ENCODE measurements at places on chromosomes 2 and 18.

DNA sequence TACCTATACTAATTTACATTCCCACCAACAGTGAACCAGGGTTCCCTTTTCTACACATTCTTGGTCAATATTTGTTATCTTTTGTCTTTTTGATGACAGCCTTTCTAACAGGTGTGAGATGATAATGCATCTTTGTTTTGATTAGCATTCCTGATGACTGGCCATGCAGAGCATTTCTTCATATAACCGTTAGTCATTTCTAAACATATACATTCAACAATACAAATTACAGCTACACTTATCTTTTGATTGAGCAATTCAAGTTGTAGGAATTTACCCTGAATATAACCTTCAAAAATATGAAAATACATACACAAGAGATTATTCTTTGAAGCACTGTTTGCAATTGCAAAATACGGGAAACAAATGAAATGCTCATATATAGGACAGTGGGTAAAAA is 94.9 kb downstream of the TMEM131 start:
- no peak for DNase-seq

DNA sequence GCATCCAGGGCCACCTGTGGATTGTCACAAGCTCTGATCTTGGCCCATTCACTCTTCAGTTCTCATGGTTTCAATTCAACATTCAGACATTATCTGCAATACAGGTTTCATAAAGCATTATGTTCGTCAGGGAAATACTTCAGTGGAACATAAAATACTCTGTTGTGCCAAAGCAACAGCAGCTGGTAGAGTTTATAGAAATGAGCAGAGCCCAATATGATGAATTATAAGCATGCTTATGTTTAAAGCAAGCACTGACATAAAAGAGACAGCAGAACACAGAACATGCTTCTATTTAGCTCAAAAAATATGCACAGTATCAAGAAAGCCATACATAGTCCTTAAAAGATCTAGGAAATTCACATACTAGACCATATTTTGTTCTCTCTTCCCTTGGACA is 71.3 kb downstream of the PDK1 start:
- DNase-seq = no peak

- no peak for DNase-seq
Measured at GRCh38 chr2:155161314-155161713, 462.8 kb downstream of the KCNJ3 start.

- no peak for DNase-seq
Measured at GRCh38 chr2:7024261-7024660, 107.0 kb downstream of the RNF144A start.

- no peak for DNase-seq
Measured at GRCh38 chr2:128600581-128601297, 282.1 kb upstream of the HS6ST1 start.

DNA sequence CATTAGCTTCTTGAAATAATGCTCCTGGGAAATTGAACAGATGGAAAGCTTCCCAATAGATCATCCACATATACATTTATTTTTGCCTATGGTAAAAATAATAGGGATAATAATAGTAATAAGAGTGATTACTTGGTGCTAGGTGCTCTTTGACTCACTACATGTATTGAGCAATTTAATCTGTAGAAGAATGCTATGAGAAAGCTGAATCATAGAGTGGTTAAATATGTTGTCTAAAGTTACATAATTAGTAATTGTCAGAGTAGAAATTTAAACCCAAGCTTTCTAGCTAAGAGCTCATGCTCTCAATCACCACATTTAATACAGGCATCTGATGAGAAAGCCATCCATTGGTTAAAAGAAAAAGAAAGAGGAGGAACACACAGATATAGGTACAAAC is 590.5 kb upstream of the SLC8A1 start:
- DNase-seq = no peak

- DNase-seq = peak; percentile 18
Measured at GRCh38 chr2:58449286-58450010, 208.3 kb upstream of the FANCL start.

GRCh38 chr18:55585065-55585919 is 2.7 kb downstream of the TCF4 start:
- no peak for DNase-seq

- no peak for DNase-seq
Measured at GRCh38 chr2:99880148-99880963, 262.0 kb downstream of the AFF3 start.

- no peak for DNase-seq
Measured at GRCh38 chr18:48036641-48037421, 106.4 kb upstream of the SMAD2 start.

GRCh38 chr2:226073496-226074160 is 674.1 kb downstream of the NYAP2 start:
- no peak for DNase-seq

GRCh38 chr2:148882051-148882450 is 7.0 kb downstream of the KIF5C start:
- no peak for DNase-seq

DNA sequence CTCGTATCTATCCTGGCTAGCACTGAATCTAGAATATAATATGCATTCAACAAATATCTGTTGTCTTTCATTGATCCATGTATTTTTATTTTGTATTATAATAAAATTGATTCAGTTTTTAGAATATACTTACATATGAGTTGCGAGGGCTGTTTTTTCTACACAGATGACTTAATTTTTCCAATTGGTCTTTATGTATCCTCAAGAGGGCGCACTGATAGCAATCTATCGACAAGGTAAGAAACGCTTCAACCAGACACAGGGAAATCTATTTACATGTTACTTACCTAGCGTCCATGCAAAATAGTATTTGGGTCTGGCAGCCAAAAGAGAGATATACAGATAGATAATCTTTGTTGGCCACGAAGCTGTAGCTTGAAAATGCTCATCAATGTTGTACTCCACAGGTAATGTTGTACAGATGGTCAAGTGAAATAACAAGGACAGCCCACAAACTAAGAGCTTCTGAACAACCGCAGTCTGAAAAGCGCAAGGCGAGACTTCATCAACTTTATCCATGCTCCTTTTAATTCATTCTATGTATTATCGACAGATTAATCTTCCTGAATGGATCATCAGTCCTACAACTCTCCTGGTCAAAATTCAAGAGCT is 35.5 kb upstream of the KIDINS220 start:
- DNase-seq = peak; percentile 58

DNA sequence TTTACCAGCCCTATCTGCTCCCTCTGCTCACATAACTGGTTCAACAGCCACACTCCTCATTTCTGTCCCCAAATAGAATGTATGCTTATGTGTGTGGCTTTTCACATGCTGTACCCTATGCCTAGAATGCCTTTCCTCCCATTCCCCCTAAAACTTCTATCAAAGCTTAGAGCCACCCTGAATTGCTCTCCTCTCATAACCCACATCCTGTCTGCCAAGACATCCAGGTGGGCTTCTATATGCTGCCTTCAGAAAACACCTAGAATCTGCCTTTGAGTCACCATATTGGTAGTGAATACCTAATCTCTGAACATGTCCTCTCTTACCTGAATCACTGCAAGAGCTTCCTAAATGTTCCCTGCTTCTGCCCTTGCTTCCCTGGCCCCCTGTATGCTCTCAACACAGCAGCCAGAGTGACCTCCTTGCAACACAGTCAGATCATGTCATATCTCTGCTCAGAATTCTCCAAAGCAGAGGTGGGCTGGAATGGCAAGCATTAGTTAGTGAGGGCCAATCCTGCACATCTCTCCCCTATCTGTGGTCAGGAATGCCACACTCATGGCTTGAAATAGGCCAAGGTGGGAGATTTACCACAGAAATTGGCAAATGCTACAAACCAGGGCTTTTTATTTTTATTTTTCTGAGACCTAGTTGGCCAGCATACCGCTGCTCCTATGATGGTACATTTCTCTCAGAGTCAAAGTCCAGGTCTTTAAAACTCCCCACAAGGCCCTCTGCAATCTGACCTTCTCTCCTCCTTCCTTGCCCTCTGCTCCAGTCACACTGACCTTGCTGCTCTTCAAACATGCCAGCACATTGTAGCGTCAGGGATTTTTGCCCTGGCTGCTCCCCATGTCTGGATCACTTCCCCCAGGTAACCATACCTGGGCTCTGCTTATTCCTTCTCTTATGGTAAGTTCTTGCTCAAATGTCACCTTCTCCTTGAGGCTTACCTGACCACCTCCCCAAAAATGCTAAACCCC is 111.8 kb upstream of the STON1 start:
- no peak for DNase-seq

DNA sequence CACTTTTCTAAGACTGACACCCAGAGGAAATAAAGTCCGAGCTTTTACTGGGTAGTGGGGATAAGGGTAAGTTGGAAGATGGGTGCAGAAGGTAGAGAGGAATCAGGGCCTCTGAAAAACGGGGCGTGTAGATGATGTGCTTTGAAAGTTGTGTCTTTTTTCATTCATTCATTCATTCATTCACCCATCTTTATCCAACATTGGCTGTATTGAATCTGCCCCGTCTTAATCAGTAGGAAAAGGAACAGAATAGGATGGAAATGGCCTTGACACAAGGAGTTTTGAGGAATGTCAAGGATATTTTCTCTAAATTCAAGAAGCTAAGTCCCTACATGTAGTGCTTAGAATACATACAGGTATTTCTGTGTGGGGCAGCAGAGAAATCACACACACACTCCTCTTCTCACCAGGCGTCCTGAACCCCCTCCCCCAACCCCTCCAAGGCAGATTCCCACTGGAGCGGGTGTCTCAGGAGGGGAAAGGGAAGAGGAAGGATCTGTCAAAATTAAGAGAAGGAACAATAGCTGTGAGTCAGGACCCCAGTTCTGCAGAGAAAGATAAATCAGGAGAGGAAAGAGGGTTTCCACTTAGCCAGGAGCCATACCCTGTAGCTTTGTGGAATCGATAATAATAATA is 13.9 kb downstream of the DYSF start:
- DNase-seq = no peak

DNA sequence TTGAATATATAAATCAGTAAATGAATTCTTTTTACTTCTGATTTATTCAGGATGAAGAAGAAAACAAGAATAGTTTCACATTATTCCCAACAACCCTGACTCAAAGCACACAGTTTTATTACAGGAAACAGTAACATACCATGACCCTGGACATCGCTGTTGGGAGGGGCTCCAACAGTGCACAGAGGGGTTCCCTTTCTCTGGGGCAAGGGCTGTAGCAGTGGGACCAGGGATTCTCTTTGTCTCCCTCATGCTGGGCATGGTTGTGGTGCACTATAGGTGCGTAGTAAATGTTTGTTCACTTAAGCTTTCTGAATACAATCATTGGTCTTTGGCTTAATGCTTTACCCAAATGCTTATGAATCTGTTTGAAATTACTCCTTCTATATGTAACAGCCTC is 189.4 kb downstream of the BCL2 start:
- DNase-seq = no peak

DNA sequence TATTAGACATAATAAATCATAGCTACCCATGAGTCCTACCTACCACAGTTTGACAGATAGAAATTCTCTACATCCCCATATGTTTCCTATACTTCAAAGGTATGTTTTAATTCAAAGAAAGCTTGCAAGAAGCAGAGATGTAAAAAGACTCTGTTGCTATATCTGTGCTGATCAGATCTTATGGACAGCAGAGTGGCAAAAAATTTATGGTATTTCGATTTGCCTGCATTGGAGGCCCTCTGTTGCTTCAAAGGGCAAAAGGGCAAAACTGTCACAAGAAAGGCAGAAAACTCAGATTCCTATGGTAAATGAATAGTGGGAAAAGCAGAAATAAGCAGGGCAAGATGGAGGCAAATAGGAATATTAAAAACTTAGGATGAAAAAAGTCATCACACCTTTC is 447.8 kb upstream of the SPHKAP start:
- no peak for DNase-seq

GRCh38 chr2:214569419-214570035 is 158.7 kb downstream of the VWC2L start:
- no peak for DNase-seq

DNA sequence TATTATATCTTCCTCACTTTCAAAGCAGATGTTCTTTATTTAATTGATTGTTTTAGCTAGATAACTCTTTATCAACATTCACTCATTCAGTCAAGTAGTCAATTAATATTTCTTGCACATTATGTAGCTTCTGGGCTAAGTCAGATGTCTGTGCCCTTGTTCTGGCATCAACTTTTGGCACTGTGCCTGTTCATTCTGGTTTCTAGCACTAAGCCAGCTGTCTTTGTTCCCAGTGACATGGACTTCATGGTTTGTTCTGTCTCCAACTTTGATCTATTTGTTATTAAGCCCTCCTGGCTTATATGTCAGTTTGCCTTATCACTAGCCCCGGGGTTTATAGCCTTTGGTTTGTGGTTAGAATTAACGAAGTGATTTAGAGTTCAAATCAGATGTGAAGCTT is 247.9 kb upstream of the SYT4 start:
- no peak for DNase-seq

All from H7 (cell line).